ENCODE measurements at places on chromosomes 7 and 10.

DNA sequence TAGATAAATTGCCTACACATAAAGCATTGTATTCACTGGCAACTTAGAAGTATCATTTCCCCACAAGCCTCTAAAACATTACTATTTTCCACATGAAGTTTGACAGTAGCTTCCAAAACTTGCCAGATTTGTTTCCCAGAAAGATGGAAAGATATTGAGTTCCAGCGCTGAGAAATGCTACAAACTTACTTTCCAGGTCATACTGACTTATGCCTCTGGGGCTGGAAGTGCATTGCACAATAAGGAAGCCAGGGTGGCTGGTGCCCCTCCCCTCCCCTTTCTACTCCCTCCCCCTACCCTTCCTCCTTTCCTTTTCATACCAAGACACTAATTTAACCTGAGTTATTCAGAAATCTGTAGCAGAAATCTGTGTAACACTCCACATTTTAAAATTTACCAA lies 212.6 kb downstream of the WDR37 start:
- no peak for DNase-seq

- DNase-seq: no peak
Measured at GRCh38 chr7:844514-844913, 12.2 kb downstream of the SUN1 start.

- no peak for DNase-seq
Measured at GRCh38 chr7:116434820-116435341, 64.7 kb upstream of the CAV2 start.

DNA sequence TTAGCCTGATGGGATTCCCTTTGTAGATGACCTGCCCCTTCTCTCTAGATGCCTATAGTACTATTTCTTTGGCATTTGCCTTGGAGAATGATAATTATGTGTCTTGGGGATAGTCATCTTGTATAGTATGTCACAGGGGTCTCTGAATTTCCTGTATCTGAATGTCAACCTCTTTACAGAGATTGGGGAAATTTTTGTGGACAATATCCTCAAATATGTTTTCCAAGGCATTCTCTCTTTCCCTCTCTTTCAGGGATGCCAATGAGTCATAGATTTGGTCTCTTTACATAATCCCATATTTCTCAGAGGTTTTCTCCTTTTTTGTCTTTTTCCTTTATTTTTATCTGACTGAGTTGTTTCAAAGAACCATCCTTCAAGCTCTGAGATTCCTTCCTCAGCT lies 99.4 kb downstream of the CTNNA3 start:
- no peak for DNase-seq

- no peak for DNase-seq
Measured at GRCh38 chr10:130686689-130687300, 550.6 kb downstream of the GLRX3 start.

DNA sequence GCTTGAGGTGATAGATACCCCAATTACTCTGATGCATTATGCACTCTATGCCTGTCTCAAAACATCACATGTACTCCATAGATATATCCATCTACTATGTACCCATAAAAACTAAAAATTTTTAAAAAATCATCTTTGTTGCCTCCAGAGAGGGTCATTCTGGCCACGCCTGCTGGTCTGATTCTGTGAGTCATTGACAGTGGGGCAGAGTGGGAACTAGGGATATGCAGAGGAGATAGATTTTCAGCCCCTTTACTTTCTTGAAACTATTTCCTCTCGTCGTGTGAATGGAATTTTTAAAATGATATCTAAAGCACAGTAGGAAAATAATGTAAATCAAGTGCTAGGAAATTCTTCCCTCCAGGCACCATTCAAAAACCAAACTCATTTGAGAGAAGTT lies 715.0 kb upstream of the NRP1 start:
- DNase-seq: no peak

- DNase-seq: no peak
Measured at GRCh38 chr7:158814637-158815036, 14.7 kb downstream of the ESYT2 start.

GRCh38 chr10:86931872-86932271 lies 25.5 kb downstream of the MMRN2 start:
- DNase-seq: no peak

GRCh38 chr7:31104361-31105255 lies 52.5 kb downstream of the ADCYAP1R1 start:
- no peak for DNase-seq

DNA sequence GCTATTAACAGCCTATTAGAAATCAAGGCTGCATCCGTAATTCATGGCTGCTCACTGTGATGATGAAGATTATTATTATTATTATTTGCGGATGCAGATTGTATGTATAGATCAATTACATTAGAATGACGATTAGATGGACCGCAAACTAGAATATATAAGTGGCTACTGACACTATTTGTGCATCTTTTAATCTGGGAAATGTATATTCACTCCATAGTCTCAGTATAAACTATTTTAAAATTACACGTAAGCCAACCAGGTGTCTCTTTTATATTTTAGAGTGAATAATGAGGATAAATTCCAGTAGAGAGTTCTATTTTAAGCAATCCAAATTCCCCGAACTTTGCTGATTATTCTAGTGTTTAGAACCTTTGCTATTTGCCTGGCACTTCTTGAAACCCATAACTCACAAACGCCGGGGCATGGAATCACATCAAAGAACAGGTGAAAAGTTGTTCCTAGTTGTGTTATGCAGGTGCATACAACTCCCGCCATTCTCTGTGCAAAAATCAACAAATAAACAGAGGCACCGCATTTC lies 509 bp upstream of the ING3 start:
- no peak for DNase-seq

DNA sequence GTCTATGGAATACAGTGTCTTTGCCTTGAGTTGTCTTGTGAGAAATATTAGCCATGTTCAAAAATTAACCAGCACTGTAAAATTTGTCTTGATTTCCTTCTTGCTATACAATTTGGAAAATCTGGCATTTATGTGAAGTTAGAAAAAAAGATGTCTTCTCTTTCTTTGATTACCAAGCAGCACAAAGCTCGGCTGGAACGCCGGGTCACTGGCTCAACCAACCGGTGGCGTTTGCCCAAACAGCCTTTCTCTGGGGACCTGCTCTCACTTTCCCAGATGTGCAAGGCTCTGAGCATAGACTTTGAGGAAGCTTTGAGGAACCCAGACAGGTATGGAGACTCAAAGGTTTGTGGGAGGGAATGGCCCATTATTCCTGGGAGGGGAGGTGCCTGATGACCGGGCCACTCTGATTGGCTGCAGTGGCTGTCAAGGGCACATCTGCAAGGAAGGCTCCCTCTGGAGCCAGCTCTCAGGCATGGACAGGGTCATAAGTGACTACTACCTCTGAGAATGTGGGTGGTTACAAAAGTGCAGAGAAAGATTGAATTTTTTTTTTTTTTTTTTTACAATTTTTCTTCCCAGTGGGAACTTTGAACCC lies 5.6 kb downstream of the BTBD16 start:
- DNase-seq: no peak

DNA sequence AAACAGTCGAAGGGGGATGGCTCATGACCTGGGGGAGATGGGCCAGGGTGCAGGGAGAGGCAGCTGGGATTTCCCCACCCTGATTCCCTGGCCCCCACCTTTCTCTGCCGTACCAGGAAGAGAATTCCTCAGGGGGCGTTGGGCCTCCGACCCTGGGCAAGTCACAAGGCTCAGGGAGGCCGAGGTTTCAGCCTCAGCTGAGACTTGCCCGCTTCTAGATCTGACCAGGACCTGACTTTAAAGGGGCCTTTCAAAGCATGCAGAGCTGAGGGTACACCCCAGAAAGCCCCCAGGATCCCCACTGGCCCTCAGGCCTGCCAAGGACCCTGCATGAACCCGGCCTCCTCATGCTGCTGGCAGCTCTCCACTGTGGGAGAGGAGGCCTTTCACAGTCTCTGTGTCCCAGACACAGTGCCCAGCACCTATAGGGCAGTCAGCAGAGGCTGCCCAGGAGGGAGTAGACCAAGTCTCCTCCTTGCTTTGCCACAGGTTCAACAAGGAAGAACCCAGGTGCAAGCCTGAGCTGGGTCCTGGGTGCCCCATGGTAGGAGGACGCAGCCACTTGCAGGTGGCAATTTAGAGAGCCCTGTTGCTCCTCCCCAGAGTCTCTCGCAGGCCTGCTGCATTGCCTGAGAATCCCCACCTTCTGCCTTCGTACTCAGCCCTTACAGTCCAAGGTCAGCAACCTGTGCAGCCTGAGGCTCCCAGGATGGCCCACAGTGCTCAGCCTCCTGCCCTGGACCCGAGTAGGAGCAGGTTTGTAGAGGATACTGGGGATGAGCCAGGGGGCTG lies 89.3 kb downstream of the CHST15 start:
- no peak for DNase-seq

DNA sequence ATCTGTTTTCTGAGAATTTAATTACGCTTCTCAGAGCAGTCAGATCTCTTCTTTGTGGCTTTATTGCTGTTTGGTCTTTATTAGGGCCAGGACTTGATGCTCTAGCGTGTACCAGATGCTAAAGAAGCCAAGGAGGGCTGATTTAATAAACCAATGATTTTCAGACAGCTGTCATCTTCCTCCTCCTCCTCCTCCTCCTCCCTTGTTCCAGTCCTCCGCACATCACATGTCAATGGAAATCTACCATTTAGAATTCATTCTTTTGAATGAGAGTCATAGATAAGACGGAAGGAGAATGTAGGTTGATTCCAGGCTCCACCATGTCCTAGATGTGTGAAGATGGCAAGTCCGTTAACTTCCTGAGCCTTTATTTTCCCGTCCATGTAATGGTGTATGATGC lies 156.3 kb downstream of the CAMK1D start:
- DNase-seq: no peak

DNA sequence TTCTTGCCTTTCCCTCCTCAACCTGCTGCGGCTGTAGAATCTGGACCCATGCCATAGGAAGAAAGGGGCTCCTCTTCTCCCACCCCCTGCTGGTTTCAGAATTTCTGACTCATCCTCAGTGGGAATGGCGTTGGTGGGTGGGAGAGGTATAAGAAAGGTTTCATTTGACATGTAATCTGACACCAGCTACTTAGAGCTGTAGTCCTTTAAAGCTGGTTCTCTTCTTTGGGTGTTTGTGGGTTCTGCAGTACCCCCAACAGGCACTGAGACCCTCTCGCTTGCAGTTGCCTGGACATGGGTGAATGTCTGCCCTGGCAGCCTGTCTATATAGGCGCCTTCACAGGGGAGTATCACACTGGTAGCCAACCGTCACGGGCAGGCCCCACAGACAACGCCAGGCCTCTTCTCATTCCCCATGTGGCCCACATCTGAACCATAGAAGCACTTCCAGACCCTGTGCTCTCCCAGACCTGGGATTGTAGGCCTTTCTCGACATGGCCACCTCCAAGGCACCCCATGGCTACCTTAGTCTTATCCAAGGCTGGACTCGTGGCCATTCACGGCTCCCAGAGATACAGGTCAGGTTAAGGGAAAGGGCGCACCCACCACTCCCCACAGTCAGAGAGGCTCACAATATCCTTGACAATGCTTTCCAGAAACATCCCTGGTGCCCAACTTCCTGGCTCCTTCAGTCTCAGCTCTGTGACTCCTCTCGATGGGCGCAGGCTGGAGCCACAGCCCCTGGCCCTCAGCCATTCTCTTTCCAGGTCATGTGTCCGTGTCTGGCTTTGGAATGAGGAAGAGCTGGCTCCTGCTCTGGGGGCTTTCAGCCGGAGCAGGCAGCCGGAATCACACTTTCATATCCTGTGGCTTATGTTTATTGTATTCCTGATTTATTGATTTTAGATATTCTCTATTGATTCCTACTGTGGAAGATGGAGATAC lies 17.5 kb downstream of the ZNF862 start:
- no peak for DNase-seq

DNA sequence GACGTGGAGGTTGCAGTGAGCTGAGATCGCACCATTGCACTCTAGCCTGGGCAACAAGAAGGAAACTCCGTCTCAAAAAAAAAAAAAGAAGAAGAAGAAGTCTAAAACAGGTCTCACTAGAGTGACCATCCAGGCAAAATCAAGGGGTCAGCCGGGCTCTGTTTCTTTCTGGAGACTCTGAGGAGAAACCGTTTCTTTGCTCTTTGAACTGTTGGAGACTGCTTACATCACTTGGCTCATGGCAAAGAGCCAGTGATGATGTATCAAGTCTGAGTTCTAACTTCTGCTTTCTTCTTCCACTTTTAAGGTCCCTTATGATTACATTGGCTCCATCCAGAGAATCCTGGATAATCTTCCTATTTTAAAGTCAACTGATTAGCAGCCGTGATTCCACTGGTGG lies 306.8 kb downstream of the WDR11 start:
- no peak for DNase-seq

DNA sequence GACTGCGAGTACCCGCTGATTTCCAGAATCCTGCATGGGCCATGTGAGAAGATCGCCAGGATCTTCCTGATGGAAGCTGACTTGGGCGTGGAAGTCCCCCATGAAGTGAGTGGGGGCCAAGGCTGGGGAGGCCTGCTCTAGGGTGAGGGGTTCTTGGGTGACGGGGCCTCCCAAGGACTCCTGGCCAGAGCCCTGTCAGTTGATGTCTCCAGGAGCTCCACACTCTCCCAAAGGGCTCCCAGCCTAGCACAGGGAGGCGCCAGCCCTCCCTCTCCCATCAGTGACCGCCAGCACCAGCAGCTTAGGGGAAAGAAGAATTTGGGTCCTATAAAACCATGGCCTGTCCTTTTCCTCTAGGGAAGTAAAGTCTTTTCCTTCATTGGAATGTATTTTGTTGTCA lies 9.8 kb upstream of the ZNF22 start:
- no peak for DNase-seq

DNA sequence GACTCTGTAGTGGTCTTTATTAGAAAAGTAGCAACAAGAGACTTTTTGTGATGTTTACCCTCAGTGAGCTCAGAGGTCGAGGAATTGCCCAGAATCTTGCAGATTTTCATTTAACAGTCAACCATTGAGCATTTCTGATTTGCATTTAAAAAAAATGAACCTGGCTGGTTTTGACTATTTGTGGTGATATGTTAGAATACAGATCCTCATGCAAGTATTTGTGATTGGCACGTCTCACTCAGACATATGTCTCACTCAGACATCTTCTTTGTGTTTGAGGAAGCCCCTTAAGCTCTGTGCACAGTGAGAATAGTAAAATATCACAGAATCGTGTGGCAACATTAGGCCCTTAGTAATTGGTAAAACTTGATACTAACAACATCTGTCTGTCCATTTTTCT lies 113.2 kb downstream of the SND1 start:
- DNase-seq: no peak

GRCh38 chr10:31749981-31750840 lies 178.4 kb downstream of the ARHGAP12 start:
- no peak for DNase-seq

DNA sequence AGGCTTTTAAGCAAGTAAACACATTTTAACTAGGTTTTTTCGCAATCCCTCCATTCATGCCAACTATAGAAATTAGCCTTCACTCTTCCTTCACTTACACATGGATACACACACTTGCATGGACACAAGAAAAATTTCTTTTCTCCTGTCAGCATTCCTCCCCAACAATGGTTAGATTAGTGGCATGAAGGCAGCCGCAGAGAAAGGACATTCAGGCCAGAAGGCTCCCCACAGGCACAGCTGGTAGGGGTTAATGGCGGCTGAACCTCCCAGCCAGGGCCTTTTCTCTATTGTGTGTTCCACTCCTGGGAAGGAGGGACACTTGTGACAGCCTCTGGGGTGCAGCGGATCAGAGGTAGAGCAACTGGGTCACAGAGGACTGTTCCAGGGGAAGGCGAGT lies 255.0 kb upstream of the SP8 start:
- DNase-seq: no peak

- no peak for DNase-seq
Measured at GRCh38 chr10:43746906-43747305, 98.2 kb upstream of the ZNF32 start.
